Epithelial cell of proximal tubule (primary cell): ENCODE measurements at places on chromosomes 7 and 10. TPM values are rescaled to one million over a fixed set of nuclear protein-coding genes. Genes with fewer than 3 reads are reported as not detected.

DNA sequence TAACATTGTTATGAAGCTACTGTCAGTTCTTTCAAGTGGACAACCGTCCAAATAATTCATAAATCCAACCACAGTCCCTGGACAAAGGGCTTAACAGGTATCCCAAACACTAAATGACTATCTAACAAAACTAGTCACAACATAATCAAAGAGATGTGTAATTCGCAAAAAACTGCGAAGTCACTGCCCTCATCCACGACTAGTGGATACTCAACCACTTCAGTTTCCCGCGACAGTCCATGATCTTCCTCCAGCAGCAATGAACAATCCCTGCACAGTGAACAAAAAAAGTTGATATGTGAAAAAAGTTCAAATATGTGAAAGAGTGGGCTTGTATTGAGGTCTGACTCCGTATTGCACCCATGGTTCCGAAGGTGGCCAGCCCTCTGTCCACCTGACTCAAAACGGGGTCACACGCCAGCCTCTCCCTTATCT is 287 bp downstream of the DCLRE1A start:
- no peak for DNase-seq

Gene NPY4R2
- total RNA-seq = not detected in 2 replicates

- DNase-seq = no peak
Observed at GRCh38 chr7:746155-747061, 19.3 kb upstream of the PRKAR1B start.

DNA sequence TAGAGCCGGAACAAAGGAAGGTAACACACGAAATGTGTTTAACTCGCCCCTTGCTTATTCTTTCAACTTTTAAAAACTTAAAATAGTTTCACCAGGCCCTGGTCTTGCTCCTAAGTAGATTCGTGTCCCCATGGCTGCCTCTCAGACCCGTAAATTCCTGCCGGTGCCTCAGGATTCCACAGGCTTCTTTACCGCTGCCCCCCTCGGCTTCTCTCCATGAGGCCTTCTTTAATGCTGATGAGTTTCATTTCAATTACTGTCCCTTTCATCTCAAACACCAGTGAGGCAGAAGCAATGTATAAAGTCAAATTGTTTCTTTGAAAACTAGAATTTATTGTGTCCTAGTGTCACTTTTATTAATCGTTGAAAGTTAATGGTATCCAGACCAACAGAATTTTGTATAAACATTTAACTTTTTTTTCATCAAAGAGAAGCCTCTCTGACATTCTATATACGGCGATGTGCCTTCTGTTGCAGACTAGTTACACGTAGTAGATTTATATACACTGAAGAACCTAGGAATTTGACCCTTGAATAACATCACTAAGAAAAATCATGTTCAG is 225.2 kb downstream of the C7orf25 start:
- no peak for DNase-seq

Gene SYT15B
- 0.07 TPM in 1 of 2 replicates, not detected in the other for total RNA-seq

- no peak for DNase-seq
Observed at GRCh38 chr10:117239051-117239450, 1.9 kb upstream of the SLC18A2 start.

DNA sequence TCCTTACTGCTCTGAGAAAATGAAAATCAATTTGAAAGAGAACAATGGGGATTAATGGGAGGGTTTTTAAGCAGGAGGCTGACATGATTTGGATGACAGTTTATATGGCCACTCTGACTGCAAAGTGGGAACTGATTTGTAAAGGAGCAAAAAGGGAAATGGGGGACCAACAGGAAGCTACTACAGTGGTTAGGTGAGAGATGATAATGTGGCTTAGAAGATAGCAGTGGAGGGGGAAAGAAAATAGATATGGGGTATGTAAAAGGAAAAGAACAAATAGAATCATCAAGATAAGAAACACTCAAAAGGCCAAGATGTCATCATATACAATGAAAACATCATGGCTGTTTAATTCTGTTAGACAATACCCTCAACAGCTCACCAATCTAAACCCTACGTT is 177.5 kb downstream of the ANK3 start:
- DNase-seq = no peak

DNA sequence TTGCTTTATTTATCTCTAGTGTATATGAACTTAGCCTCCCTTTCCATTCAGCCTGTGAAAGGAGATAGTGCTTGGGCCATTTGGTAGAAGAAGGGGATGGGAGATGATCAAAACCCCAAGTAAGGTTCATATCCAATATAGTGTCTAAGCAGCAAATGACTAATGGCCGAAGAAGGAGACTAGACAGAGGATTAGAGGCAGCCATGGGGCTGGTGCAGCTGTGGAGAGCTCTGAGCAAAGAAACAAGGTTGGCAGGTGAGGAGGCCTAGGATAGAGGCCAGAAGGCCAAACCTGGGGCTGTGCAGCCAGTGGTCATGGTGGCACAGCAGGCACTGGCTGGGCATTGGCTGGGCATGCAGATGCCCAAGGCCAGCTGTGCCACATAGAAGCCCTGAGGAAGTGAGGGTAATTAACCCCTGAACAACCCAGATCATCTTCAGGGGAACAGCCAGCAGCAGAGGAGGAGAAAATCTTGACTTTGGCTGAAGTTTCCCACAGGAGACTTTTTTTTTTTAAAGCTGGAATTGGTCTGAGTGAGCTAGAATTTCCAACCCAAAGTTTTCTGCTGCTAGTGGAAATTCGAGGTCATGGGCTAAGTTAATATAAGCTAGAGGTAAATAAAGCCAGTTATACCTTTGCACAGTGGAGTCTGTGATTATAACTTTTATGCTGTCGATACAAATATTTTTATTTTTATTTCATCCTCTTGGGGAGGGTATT is 10.3 kb upstream of the CPA1 start:
- DNase-seq = no peak

Gene TAC1
- 1.8 and 4.4 TPM in 2 replicates for total RNA-seq

Gene CALHM3
- not detected in 2 replicates for total RNA-seq

Gene GRM8
- not detected in 2 replicates for total RNA-seq

- DNase-seq = no peak
Observed at GRCh38 chr7:106774768-106775551, 90.1 kb upstream of the PIK3CG start.

DNA sequence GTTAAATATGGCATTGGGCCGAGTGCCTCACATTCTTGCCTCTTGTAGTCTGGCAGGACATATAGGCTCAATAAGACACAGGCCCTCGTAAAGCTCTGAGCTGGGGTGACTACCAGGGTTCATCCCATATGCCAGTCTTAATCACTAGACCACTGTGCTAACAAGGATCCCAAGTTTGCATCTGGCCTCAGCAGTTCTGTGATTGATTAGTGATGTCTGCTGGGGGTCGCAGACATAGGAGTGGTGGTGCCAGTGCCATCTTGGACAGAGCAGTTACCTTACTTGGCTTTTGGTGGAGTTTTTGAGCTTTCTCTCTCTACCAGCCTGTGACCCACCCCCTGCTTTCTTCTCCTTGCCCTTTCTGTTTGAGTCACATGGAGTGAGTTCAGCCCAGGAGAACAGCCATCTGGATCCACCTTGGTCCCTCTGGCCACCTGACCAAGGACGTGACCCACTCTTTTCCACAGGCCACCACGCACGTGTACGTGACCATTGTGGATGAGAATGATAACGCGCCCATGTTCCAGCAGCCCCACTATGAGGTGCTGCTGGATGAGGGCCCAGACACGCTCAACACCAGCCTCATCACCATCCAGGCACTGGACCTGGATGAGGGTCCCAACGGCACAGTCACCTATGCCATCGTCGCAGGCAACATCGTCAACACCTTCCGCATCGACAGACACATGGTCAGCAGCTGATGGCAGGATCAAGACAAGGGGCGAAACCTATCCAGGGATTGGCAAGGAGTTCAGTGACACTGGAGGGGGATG is 4.1 kb upstream of the VSIR start:
- DNase-seq = no peak
